ENCODE measurements at places on chromosomes 5 and 9. TPM values are rescaled to one million over a fixed set of nuclear protein-coding genes. Genes with fewer than 3 reads are reported as not detected.

The TAF11L10 gene
- polyA plus RNA-seq: not detected

The SLC1A3 gene
- polyA plus RNA-seq: 19.1 TPM

The PCDHB7 gene
- polyA plus RNA-seq: 4.7 TPM

The POLR3G gene
- 4.4 TPM for polyA plus RNA-seq

The PCDHGA1 gene
- 0.66 TPM for polyA plus RNA-seq

The TMOD1 gene
- polyA plus RNA-seq: 1.6 TPM

The HTR4 gene
- polyA plus RNA-seq: 0.24 TPM

The MEF2C gene
- 68.8 TPM for polyA plus RNA-seq

The EQTN gene
- 0.50 TPM for polyA plus RNA-seq

The C1QTNF2 gene
- polyA plus RNA-seq: 5.1 TPM

The ANXA2R gene
- 1.1 TPM for polyA plus RNA-seq

The BAAT gene
- 0.39 TPM for polyA plus RNA-seq

The IL5 gene
- not detected for polyA plus RNA-seq

The RC3H2 gene
- 40.8 TPM for polyA plus RNA-seq

The SPINK13 gene
- 0.60 TPM for polyA plus RNA-seq

The PTGES gene
- 6.8 TPM for polyA plus RNA-seq

The GCNT4 gene
- 0.98 TPM for polyA plus RNA-seq

The LECT2 gene
- 0.79 TPM for polyA plus RNA-seq

The ROR2 gene
- polyA plus RNA-seq: 24.4 TPM

The CSF2 gene
- polyA plus RNA-seq: 0.30 TPM

The FGD3 gene
- 7.5 TPM for polyA plus RNA-seq

The TNFSF15 gene
- polyA plus RNA-seq: 12.0 TPM

The RICTOR gene
- 17.3 TPM for polyA plus RNA-seq

The ASPN gene
- 13.9 TPM for polyA plus RNA-seq

The ZNF883 gene
- polyA plus RNA-seq: 9.4 TPM

The BSPRY gene
- 6.7 TPM for polyA plus RNA-seq

The CA9 gene
- 1.2 TPM for polyA plus RNA-seq

The PHF19 gene
- polyA plus RNA-seq: 51.7 TPM

The ANKDD1B gene
- polyA plus RNA-seq: 4.5 TPM

The HK3 gene
- polyA plus RNA-seq: 0.74 TPM

The PCDHB8 gene
- polyA plus RNA-seq: 2.5 TPM

The ANKRD34B gene
- not detected for polyA plus RNA-seq

The PCDHA9 gene
- 0.05 TPM for polyA plus RNA-seq

The DRD1 gene
- 0.06 TPM for polyA plus RNA-seq

The ACTBL2 gene
- polyA plus RNA-seq: not detected

The SLC46A2 gene
- 0.82 TPM for polyA plus RNA-seq

The OMD gene
- 1.2 TPM for polyA plus RNA-seq

The C9 gene
- polyA plus RNA-seq: not detected

The CHMP5 gene
- polyA plus RNA-seq: 123 TPM

The SURF6 gene
- polyA plus RNA-seq: 33.5 TPM

Measured in right lung (tissue), 10 donors.